HS-5 (cell line): ENCODE measurements at places on chromosomes 12 and 14.

DNA sequence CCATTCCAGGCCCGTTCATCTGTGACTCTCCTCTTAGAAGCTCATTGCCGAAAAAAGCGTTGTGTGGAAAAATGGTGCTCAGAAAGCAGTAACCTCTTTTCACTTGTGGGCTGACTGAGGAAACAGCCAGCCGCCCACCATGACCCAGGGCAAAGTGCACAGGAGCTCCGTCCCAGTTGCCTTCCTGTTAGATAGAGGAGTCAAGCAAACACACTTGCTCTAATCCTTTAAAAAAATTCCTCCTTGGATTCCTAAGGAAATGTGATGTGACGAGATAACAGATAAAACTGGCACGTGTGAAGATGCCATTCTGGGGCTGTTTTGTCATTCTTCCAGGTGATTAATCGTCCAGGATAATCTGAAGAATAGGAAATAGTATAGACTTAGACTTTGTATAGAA lies 396.8 kb upstream of the DDHD1 start:
- no peak for DNase-seq

DNA sequence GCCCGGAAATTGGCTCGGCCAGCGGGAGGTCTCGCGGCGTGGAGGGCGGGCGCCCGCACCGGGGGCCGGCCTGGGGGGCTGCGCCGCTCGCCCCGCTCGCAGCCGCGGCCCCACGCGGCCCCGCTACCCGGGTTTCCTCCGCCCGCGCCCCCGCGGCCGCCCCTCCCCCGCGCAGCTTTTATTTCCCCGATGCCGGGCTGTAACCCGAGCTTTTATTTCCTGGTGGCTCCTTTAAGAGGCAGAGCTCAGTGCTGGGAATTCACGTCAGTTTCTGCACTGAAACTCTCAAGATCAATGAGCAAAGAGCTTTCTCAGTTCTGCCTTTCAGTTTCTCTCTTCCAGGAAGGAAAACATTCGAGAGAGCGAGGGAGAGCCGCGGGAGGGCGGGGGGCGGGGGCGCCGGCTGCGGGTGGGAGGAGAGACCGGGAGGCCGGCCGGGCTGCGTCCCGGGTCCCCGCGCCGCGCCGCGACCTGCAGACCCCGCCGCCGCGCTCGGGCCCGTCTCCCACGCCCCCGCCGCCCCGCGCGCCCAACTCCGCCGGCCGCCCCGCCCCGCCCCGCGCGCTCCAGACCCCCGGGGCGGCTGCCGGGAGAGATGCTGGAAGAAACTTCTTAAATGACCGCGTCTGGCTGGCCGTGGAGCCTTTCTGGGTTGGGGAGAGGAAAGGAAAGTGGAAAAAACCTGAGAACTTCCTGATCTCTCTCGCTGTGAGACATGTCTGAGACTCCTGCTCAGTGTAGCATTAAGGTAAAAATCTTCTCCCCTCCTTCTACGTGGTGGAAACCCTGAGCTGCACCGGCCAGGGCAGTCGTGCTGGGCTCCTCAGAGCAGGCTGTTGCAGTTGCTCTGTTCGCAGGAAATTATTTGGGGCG lies at the start of gene ETV6:
Gene ETV6, plus strand, starts transcription at position 262 of the 873 bp plus-strand sequence. Its CDS starts 454 bp downstream, at position 716.
- DNase-seq: peak; percentile 65

- DNase-seq: no peak
Observed at GRCh38 chr12:55688716-55689655, 18.7 kb downstream of the ITGA7 start.

- DNase-seq: no peak
Observed at GRCh38 chr14:49447540-49448107, 138.6 kb downstream of the RPS29 start.

- DNase-seq: no peak
Observed at GRCh38 chr14:77812028-77812427, 12.1 kb downstream of the ADCK1 start.

DNA sequence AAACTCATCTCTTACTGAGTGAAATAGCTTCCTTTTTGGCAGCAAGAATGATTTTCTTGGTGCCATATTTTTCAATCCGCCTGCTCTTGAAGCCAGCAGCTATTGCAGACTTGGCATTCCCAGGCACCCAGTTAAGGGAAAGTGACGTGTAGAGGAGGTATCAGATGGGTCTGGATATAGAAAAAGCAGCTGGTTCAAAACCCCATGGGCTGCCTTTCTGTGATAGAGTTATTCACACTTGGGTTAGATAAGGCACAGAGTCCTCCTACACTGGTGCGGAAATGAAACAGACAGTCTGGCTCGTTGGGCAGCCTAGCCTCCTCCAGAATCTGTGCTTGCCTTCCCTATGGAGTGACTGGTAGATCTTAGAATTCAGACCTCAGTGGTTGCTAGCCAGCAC lies 62.2 kb downstream of the PTPN11 start:
- DNase-seq: no peak

DNA sequence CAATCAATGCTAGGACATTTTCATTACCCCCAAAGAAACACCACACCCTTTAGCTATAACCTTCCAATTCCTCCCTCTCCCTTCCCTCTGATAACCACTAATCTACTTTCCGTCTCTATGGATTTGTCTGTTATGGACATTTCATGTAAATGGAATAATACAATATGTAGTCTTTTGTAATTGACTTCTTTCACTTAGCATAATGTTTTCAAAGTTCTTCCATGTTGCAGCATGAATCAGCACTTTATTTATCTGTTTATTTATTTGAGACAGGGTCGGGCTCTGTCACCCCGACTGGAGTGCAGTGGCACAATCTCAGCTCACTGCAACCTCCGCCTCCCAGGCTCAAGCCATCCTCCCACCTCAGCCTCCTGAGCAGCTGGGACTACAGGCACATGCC lies 1.2 kb upstream of the RBM19 start:
- DNase-seq: no peak

GRCh38 chr12:29610473-29611170 lies 113.1 kb upstream of the OVCH1 start:
- no peak for DNase-seq

GRCh38 chr12:113095405-113095804 lies 38.9 kb downstream of the DTX1 start:
- no peak for DNase-seq

DNA sequence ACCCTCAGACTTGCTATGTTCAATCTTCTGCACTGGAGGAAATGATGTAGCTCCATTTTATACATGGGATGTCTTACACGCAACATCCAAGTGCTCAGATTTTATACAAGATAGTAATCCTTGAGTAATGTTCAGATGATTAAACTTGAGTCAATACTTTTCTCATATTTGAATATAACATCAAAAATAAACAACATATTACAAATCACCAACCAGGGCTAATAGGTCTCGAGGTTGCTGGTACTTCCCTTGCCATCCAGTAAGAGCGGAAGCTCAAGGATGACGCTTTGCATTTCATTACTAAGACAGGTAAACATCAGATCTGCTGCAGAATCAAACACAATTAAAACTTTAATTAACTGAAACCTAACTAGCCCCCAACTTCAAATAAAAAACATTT lies 97.3 kb downstream of the FOXN3 start:
- no peak for DNase-seq

GRCh38 chr12:108833757-108834472 lies 23.5 kb downstream of the SSH1 start:
- DNase-seq: no peak

- DNase-seq: no peak
Observed at GRCh38 chr12:108017472-108018057, 111.5 kb upstream of the WSCD2 start.

DNA sequence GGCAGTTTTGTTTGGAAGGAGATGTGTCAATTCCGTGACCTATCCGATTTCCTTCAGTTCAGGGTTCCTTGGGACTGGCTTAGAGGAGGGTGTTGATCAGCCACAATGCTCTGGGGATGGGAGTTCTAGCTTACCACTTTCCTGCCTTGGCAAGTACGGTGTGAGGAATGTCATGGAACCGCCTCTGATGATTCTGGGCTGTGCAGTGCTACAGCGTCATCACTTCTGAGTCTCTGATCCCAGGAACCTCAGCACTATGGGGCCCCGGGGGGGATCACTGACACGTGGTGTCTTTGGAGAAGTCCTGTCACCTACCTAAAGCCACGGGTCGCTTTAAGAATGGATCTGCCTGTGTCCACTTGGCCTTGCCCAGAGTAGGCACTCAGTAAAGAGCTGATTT lies 271.5 kb upstream of the FKBP4 start:
- DNase-seq: no peak

GRCh38 chr12:531951-532585 lies 72.3 kb downstream of the B4GALNT3 start:
- DNase-seq: no peak

DNA sequence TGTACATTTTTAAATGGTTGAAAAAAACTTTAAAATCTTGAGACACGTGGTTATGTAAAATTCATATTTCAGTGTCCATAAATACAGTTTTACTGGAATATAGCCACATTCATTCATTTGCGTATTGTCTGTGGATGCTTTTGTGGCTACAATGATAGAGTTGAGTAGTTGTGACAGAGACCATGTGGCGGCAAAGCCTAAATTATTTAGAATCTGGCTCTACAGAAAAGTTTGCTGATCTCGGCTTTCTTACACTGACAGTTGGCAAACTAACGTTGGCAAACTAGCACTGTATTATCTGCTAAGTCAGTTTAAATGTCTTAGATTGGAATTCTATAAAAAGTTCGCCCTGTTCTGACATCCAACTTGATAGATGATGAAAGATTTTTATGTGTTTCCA lies 2.4 kb downstream of the UNC119B start:
- no peak for DNase-seq

GRCh38 chr14:66017927-66018326 lies 468.2 kb upstream of the CCDC196 start:
- no peak for DNase-seq

GRCh38 chr14:105857826-105858675 lies 331.7 kb downstream of the TMEM121 start:
- DNase-seq: no peak

- no peak for DNase-seq
Observed at GRCh38 chr12:77133566-77133965, 68.2 kb upstream of the E2F7 start.

GRCh38 chr12:54413284-54414190 lies 5.5 kb downstream of the ITGA5 start:
- DNase-seq: no peak

DNA sequence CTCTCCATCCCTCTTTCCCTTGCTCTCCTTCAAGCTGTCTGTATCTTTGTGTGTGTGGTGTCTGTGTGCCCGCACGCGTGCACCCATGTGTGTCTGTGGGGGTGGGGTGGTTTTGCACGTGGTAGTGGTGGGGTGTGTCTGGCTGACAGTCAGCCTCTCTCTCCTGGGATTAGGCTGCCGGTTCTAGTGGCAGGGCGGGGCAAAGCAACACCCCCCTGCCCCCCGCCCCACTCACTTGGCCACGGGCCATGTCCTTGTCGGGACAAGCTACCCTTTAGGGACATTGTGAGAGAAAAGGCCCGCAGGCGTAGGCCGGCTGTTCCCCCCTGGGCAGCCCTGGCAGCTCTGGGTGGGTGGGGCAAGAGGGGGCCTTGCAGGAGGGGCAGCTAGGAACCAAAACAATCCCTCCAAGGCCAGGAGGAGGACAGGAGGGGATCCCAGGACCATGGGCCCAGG lies 182.6 kb downstream of the ALG10 start:
- DNase-seq: no peak

DNA sequence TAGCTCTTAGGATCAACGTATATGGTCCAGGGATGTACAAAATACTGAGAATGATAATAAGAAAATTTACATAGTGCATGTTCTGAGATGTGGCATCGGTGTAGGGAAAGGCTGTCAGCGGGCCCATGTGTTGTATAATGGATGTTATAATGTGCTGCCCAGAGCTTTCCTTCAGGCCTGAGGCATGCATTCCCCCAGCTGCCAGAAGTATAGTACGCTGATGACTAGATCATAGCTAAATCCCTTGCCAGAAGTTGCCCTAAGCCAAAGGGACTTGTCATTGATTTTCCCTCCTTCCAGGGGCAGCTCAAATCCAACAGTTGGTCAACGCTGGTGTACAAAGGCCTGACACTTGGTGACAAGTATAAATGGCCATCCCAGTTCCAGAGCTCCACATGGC lies 6.5 kb upstream of the OR11G2 start:
- peak; percentile 48 for DNase-seq

- no peak for DNase-seq
Observed at GRCh38 chr14:101151226-101151926, 247.9 kb upstream of the RTL1 start.

DNA sequence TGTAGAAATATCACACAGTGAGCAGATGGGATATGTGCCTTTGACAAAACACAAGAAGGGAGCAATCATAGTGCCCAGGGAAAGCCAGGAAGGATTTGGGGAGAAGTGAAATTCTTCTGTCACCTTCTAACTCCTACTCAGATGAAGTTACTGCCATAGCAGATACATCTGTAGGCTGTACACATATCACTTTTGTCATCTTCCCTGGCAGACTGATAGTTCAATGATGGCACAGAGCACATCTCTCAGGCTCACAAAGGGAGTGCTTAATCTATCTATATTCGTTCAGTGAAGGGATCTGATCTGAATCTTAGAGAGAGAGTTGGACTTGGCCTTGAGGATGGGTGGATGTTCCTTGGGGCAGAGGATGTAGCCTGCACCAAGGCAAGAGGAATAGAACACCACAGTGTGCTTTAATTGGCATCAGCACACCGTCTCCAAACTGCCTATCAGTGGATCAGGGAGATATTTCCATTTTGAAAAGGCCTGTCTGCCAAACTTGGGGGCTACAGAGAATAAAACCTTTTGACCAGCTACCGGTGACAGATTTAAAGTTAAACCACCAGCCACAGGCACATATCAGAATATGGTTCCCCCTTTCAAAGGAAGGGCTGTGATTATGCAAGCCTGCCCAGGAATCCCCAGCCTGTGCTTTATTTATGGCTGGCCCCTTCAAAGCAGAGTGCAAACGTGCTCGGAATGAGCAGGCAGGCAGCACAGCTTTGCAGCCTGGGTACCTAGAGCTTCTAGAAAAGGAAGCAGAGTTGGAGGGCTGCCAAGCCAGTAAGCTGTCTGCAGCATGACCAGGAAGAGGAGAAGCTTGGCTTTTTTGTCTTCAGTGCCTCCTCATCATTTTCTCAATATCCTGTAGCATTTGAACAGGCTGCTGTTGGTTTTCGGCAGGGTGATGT lies 165.5 kb upstream of the DYRK2 start:
- DNase-seq: no peak

GRCh38 chr14:24122898-24123297 lies 7.6 kb upstream of the FITM1 start:
- no peak for DNase-seq

DNA sequence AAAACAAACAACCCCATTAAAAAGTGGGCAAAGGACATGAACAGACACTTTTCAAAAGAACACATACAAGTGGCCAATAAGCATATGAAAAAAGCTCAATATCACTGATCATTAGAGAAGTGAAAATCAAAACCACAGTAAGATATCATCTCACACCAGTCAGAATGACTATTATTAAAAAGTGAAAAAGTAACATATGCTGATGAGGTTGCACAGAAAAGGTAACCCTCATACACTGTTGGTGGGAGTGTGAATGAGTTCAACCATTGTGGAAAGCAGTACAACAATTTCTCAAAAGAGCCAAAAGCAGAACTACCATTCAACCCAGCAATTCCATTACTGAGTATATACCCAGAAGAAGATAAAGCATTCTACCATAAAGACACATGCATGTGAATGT lies 18.2 kb downstream of the PDE6H start:
- no peak for DNase-seq

DNA sequence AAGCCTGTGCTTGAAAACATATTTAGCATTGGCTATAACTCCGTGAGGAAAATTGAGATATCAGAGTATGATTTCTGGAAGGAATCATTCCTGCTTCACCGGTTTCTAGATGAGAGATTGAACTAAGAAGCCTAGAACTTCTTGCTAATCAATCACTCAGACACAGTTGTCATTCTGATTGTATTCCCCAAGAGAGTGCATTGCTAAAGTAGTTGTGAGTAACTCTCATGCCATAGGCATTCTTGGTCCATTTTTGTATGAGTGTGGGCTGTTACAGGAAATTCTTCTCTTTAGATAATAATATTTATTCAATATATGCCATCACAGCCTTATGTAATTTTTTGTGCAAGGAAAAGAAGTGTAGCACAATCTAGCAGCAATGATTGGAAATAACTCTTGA lies 893.3 kb upstream of the MDGA2 start:
- peak; percentile 38 for DNase-seq
